Panc1 (cell line): ENCODE measurements at places on chromosomes 4 and X. TPM values are rescaled to one million over a fixed set of nuclear protein-coding genes. Genes with fewer than 3 reads are reported as not detected.

GRCh38 chrX:148504506-148504905 is 4.1 kb downstream of the AFF2 start:
- H3K4me3 ChIP-seq = no peak overlapping the region
- peaks cover 23% of the 10 kb centered on the region for H3K27me3 ChIP-seq
- H3K4me1 ChIP-seq = peaks cover 2% of the 10 kb centered on the region; the same call in 1 of the 2 replicates
- H3K27ac ChIP-seq = no peak overlapping the region

GRCh38 chr4:54696649-54697048 is 38.9 kb downstream of the KIT start:
- no peaks in the 10 kb centered on the region for H3K4me1 ChIP-seq
- H3K27me3 ChIP-seq = no peaks in the 10 kb centered on the region
- no peaks in the 10 kb centered on the region for H3K36me3 ChIP-seq
- H3K4me3 ChIP-seq = no peak overlapping the region
- no peak overlapping the region for H3K27ac ChIP-seq

DNA sequence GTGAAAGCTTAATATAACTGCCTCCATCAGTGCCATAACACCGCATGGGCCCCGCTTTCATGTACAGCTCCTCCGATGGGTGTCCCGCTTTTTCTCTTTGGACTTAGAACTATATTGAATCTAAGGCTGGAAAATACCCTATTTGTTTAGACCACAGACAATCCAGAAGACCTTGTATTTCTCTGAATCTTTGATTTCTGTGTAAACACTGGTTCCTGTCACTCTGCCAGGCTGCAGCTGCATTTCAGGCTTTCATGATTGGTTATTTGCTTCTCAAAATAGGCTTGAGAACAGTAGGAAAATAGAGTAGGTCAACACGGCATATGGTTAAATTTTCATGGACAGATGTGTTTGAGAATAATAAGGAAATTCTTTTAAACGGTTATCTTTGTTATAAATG is 80.0 kb downstream of the NWD2 start:
- H3K4me1 ChIP-seq = no peaks in the 10 kb centered on the region
- no peaks in the 10 kb centered on the region for H3K27me3 ChIP-seq
- DNase-seq = no peak
- H3K27ac ChIP-seq = no peak overlapping the region

GRCh38 chr4:139005774-139006173 is 9.8 kb upstream of the NOCT start:
- 0 out of 2 replicates have a peak, but pooled peaks cover 3% of the 10 kb centered on the region for H3K4me1 ChIP-seq
- no peaks in the 10 kb centered on the region for H3K27me3 ChIP-seq
- H3K27ac ChIP-seq = no peak overlapping the region
- H3K36me3 ChIP-seq = no peaks in the 10 kb centered on the region
- DNase-seq = no peak

DNA sequence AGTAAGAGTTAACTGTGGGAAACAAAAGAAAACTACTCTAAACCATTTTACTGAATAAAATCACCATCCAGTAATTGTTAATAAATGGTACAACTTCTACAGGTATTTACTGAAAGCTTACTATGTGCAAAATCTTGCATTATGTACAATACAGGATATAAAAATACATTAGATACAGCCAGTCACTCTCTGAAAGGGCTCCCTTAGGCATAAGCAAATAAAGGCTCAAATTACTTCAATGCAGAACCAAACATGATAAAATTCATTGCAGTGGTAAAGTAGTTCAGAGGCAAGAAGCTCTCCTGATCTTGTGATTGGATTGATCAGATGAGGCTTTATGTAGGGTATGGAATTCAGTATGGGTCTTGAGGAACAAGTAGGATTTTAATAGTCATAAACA is 100.2 kb downstream of the KLHL13 start:
- no peaks in the 10 kb centered on the region for H3K27me3 ChIP-seq
- no peaks in the 10 kb centered on the region for H3K4me1 ChIP-seq
- H3K4me3 ChIP-seq = no peak overlapping the region
- no peak overlapping the region for H3K27ac ChIP-seq
- no peak for DNase-seq
- H3K36me3 ChIP-seq = no peaks in the 10 kb centered on the region; the same call in 1 of the 2 replicates

ABLIM2 gene
- total RNA-seq = 0.64 TPM

DNA sequence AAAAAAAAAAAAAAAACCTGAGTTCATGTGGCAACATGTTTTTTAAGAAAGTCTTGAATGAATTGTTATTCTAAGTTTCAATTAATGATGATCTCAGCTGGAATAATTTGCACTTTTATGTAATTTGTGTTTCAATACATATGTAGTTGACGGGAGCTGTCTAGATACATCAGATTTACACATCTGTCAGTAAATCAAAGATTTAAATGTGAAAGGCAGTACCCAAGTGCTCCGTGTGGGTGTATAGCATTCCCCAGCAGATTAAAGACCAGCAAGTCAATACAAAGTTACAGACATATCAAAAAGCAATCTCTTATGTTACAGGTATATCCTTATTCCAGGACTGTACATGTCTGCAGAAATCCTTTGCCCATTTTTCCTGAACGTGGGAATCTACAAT is 35.2 kb downstream of the SYNPO2 start:
- H3K27ac ChIP-seq = no peak overlapping the region
- no peak overlapping the region for H3K4me3 ChIP-seq
- H3K4me1 ChIP-seq = no peaks in the 10 kb centered on the region
- H3K36me3 ChIP-seq = no peaks in the 10 kb centered on the region
- peaks cover 2% of the 10 kb centered on the region; the same call in 1 of the 2 replicates for H3K27me3 ChIP-seq
- no peak for DNase-seq

GRCh38 chrX:132114607-132115006 is 13.2 kb downstream of the FRMD7 start:
- H3K4me1 ChIP-seq = no peaks in the 10 kb centered on the region
- H3K27me3 ChIP-seq = 0 out of 2 replicates have a peak, but pooled peaks cover 2% of the 10 kb centered on the region
- no peak for DNase-seq
- H3K4me3 ChIP-seq = no peak overlapping the region
- H3K27ac ChIP-seq = no peak overlapping the region

TMEM271 gene
- total RNA-seq = not detected

- DNase-seq = no peak
- H3K4me3 ChIP-seq = no peak overlapping the region
- H3K4me1 ChIP-seq = peaks cover 11% of the 10 kb centered on the region
- H3K36me3 ChIP-seq = peaks cover 31% of the 10 kb centered on the region
- H3K27ac ChIP-seq = no peak overlapping the region
These were observed 118.2 kb downstream of the AFAP1 start for GRCh38 chr4:7821245-7822136.

- no peak overlapping the region for H3K4me3 ChIP-seq
- H3K36me3 ChIP-seq = no peaks in the 10 kb centered on the region
- H3K27me3 ChIP-seq = no peaks in the 10 kb centered on the region
- no peak overlapping the region for H3K27ac ChIP-seq
- DNase-seq = no peak
These were observed 98.8 kb downstream of the SOWAHB start for GRCh38 chr4:76799140-76799539.

MAGEA3 gene
- total RNA-seq = 0.21 TPM

GLOD5 gene
- not detected for total RNA-seq

DNA sequence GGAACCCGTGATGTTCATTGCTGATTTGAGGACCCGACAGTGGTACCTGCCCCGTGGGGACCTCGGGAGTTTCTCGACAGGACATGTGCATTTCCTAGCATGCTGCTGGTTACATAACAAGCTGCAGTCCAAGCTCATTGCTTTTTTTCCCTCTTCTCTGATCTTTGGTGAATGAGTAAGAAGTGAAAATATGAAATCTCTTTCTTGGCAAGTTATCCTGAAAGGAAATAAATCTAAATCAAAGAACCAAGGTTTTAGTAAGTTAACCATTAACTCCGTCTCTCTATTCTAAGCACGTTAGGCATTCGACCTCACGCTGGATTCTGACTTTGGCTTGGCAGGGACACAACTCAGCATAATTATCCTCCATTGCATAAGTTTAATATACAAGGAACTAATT is 86.6 kb downstream of the STK32B start:
- H3K27ac ChIP-seq = no peak overlapping the region
- no peaks in the 10 kb centered on the region for H3K4me1 ChIP-seq
- no peaks in the 10 kb centered on the region for H3K27me3 ChIP-seq

GRCh38 chr4:4439782-4440181 is 52.9 kb downstream of the NSG1 start:
- no peak overlapping the region for H3K4me3 ChIP-seq
- no peaks in the 10 kb centered on the region for H3K27me3 ChIP-seq
- H3K27ac ChIP-seq = no peak overlapping the region
- H3K4me1 ChIP-seq = no peaks in the 10 kb centered on the region
- no peaks in the 10 kb centered on the region for H3K36me3 ChIP-seq

GRCh38 chr4:40201898-40202297 is 5.1 kb downstream of the RHOH start:
- H3K27ac ChIP-seq = no peak overlapping the region
- no peak for DNase-seq
- no peaks in the 10 kb centered on the region for H3K36me3 ChIP-seq
- no peak overlapping the region for H3K4me3 ChIP-seq
- peaks cover 5% of the 10 kb centered on the region for H3K4me1 ChIP-seq

DNA sequence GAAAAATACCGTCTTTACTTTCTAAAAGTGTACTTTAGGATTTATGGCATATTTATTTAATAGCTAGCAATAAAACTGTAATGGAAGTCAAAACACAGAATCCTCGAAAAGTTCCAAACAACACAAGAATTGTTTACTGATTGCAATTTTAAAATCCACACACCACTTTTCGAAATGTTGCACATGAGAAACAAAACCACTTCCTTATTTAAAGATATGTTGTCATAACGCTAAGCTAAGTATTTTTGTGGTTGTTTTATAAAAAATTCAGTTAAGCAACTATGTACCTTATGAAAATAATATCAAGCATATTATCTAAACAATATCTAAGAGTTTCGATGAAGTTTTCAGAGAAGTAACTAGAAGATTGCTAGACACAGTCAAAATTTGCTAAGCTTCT is 344 bp downstream of the TMPRSS11D start:
- H3K36me3 ChIP-seq = no peaks in the 10 kb centered on the region
- no peak overlapping the region for H3K27ac ChIP-seq
- H3K4me1 ChIP-seq = no peaks in the 10 kb centered on the region
- no peak overlapping the region for H3K4me3 ChIP-seq
- DNase-seq = no peak

VGLL1 gene
- not detected for total RNA-seq

- H3K36me3 ChIP-seq = no peaks in the 10 kb centered on the region
- H3K27ac ChIP-seq = no peak overlapping the region
- no peaks in the 10 kb centered on the region for H3K27me3 ChIP-seq
- no peak overlapping the region for H3K4me3 ChIP-seq
These were observed 123.0 kb upstream of the PLS3 start for GRCh38 chrX:115437841-115438595.

KLHL13 gene
- total RNA-seq = 0.82 TPM

GRCh38 chr4:109051054-109051453 is 251.4 kb downstream of the COL25A1 start:
- no peaks in the 10 kb centered on the region for H3K4me1 ChIP-seq
- H3K27me3 ChIP-seq = no peaks in the 10 kb centered on the region
- no peak for DNase-seq
- no peak overlapping the region for H3K27ac ChIP-seq

DNA sequence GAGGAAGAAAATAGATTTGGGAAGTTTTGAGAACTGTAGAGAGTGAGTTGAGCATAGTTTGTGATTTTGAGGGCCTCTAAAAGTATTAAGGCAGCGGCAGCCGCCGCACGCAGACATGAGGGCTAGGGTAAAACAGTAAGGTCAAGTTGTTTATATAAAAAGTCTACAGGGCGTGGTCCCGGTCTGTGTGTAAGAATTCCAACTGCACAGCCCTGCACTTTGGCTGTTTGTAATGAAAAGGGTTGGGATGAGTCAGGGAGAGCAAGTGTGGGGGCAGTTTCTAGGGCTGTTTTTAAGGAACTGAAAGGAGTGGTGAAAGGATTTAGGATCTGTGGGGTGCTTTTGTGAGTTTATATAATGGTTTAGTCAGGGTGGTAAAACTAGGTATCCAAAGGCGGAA is 55.0 kb downstream of the BEX3 start:
- no peaks in the 10 kb centered on the region for H3K36me3 ChIP-seq
- H3K27ac ChIP-seq = no peak overlapping the region
- H3K4me1 ChIP-seq = no peaks in the 10 kb centered on the region
- H3K4me3 ChIP-seq = no peak overlapping the region

GRCh38 chr4:71677568-71677967 is 106.3 kb downstream of the GC start:
- H3K4me3 ChIP-seq = no peak overlapping the region
- no peaks in the 10 kb centered on the region for H3K27me3 ChIP-seq
- H3K4me1 ChIP-seq = no peaks in the 10 kb centered on the region
- no peak for DNase-seq

GRCh38 chrX:105126201-105126600 is 94.3 kb downstream of the TEX13A start:
- H3K27ac ChIP-seq = no peak overlapping the region
- no peaks in the 10 kb centered on the region for H3K36me3 ChIP-seq
- DNase-seq = no peak
- no peak overlapping the region for H3K4me3 ChIP-seq

METAP1 gene
- 51.9 TPM for total RNA-seq

DNA sequence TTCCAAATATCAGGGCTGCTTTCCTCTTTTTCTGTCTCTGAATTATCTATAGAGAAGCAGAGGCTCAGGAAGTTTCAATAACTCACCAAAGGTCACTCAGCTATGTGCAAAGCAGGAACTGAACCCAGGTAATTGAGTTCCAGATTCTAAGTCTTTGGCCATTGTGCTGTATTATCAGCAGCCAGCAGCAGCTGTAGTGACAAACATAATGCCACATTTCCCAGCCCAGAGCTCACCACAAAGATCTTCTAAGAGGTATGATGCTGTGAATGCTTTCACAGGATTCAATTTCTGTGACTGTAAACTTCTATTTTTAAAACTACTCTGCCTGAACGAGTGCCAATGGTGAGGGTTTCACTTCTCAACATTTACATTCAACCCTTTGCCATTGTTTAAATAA is 56.4 kb downstream of the SPOCK3 start:
- no peaks in the 10 kb centered on the region for H3K27me3 ChIP-seq
- H3K4me1 ChIP-seq = no peaks in the 10 kb centered on the region
- H3K36me3 ChIP-seq = no peaks in the 10 kb centered on the region
- no peak overlapping the region for H3K4me3 ChIP-seq
- no peak overlapping the region for H3K27ac ChIP-seq
- no peak for DNase-seq

SSX4B gene
- 0.15 TPM for total RNA-seq
